AG04449 (cell line): ENCODE measurements at places on chromosomes 5 and 9.

- no peak for DNase-seq
Observed at GRCh38 chr9:19379697-19380046, 364 bp downstream of the RPS6 start.

DNA sequence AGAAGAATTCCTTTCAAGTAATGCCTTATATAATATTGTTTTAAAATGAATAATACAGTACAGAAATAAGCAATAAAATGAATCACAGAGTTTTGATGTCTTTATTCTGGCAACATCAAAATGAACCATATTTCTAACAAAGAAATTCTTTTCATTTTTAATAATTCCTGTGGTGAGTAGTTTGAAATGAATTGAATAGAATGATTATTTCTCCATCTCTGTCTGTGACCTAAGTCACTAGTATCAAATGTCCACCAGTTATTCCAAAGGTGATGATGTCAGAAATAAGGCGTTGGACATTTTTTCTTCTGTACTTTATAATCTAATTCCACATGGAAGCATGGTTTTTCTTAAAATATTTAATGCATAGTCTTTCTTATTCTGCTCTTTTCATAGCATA, 106.2 kb downstream of the ADAMTSL1 start:
- no peak for DNase-seq

DNA sequence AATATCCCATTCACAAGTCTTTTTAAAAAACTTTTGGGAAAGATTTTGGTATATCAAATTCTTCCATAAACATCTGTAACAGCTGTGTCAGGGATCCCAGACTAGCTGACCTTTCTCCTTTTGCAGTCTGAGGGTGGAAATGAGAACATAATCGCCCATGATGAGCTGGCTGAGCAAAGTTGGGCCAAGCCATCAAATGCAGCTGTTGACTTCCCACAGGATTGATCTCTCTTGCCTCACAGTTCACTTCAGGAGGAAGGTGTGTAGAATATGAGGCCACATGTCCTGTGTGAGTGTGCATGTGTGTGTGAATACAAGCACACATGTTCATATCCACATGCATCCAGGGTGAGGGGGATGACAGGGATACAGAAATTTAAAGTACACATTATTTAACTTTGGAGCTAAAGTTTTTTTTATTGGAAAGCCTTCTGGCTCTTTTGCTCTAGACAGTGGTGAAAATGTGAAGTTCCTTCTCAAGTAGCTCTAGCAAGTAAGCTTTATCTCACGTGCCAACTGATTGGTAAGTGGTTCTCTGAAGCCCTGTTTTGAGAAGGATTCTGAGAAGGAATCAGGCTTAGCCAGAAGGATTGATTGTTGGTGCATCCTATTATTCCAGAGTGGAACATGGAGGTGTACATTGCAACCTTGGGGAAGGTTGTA, 468.8 kb upstream of the DMAC1 start:
- no peak for DNase-seq

GRCh38 chr9:87063871-87064270, 116.6 kb upstream of the GAS1 start:
- DNase-seq = no peak

DNA sequence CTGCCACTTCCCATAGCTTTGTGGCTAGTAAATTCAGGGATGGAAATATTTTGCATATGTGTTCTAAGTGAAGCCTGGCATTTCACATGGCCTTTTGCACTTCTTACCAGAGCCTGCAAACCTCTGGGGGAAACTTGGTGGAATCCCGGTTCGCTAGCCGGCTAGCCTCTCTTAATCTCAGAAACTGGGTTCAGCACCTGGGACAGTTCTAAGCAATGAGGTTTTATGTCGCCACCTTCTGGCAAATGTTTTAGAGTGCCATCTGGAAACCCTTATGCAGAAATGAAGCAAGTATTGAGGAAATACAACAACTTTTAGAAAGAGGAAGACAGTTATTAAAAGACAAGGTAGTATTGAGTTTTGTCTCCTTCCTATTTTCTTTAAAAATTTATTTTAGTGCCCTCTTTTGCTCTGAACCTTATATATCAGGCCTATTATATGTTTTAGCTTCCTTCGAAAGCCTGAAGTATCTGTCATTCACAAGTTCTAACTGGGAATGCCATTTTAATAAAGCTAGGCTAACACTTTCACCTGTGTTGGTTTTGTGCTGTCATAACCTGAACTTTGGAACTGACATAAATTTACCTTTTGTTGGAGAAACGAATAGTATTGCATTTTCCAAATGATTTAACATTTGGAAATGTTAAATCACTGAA, 963 bp upstream of the HTR1A start:
- DNase-seq = peak; percentile 2

DNA sequence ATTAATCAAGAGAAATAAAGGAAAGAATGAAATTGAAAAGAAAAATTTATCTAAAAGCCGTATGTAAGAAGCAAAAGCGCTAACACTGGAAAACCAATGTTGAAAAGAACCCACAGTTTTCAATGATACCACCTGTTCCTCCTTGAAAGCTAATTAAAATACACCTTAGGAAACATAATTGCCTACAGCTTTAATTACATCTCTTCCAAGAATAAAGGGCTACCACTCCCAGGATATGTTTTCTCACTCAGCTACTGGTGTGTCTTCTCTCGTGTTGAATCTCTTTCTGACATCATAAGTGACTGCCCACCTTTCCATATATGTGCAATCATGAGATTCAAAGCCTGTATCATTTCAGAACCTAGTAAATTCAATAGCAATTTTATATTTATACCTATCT, 880.6 kb upstream of the DMAC1 start:
- no peak for DNase-seq

GRCh38 chr5:64330728-64331231, 165.1 kb downstream of the RNF180 start:
- no peak for DNase-seq

DNA sequence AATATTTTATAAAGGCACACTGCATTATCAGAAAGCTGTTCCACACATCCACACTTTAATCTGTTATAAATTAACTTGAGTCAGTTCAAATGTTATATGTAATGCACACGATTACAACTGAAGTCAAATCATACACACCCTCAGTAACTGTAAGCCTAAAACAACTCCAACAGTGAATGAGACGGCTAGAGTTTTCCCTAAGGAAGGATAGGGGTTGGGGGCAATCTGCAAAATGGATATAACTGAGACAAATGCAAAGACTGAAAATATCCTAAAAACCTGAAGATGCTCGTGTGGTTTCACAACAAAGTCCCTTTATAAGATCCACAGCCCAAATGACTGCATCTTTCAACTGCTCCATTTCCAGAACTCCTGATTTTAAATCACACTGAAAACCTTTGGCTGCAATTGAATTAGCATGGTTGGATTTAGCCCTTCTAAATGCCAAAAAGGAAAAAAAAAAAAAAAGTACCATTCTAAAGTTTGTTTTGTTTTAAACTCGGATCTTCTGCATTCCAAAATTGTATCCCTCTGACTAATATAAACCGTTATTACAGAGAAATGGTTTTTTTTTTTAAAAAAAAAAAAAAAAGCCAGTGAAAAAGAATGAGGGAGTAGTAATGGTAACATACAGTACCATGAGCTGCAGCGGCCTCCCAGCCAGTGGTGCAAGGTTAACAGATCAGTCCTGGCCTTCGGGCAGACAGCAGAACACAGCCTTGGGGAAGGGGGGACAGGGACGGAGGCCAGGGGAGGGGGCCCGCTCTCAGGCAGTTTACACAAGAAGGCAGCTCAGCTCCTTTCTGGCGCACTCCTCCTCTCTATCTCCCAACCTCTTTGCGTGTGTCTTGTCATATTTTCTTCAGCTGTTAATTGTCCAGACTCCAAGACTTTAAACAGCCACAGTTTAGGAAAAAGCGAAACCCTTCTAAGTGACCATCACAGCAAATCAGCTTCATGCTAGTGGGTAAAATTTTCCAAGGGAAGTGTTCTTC, 166.1 kb downstream of the BNC2 start:
- DNase-seq = no peak
